ENCODE measurements at places on chromosomes 7 and 10.

DNA sequence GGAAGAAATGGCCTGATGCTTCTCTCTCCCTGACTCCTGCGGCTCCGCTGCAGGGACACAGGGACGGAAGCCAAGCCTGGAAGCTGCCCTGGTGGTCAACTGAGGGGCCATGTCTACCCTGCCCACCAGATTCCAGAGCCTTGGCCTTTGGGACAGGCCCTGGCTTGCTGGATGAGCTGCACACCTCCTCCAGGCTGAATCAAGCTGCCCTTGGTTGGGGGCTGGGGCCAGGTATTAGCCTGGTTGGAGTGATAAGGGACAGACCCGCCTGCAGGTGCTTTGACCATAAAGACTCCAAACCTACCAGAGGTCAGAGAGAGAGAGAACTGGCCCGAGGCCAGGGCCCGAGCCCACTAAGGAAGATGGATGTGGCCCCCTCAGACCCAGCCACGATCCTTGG, 30.1 kb downstream of the CRHR2 start:
- DNase-seq: no peak

DNA sequence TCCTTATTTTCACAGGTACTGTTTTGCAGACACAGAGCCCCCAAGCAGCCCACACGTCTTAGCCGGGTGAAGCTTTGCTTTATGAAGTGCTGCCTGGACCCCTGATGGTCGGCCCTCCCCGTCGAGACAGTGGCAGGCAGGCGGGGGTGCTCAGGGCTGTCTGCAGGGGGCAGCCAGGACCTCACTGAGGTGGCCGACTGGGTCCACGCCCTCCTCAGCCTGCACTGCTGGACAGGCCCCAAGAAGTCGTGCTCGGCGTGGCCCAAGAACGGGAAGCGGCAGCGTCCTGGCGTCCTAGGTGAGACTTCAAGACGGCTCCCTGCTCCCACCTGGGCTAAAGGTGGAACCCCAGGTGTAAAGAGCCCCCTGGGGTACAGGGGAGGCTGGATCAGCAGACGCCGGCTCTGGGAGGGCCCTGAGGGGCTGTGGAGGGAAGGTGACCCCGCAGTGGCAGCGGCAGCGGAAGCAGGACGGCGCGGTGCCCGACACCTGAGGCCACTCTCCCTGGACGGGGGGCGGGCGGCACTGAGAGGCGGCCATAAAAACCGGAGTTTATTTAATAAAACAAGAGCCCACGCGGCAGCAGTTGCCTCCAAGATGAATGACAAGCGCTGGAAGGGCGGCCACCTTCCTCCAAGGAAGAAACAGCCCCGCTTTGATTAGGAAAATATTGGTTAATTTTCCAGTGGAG, 179.4 kb downstream of the ELFN1 start:
- no peak for DNase-seq

GRCh38 chr7:55572378-55573233, at the start of gene VOPP1:
VOPP1 (minus strand) TSS chr7:55572502; CDS start chr7:55572324, 178 bp downstream.
- DNase-seq: peak; percentile 46

GRCh38 chr7:74061840-74062539, 21.6 kb upstream of the LIMK1 start:
- no peak for DNase-seq

DNA sequence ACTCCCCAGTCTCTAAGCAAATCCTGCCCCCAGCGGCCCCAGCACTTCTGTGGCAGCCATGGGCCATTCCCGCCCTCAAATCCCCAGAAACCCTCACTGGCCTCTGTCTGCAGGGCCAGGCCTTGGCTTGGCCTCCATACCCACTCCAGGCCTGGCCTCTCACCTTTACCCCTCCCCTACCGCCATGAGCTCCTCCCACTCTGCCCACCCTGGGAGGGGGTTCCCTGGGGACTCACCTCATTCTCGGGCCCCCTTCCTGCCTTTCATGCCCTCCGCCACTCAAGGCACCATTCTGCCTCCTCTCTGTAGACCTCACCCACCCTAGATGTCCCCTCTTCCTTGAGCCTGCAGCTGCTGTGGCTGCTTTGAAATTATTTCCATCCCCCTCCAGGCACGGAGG, 41.0 kb downstream of the PRF1 start:
- DNase-seq: no peak

- no peak for DNase-seq
Measured at GRCh38 chr7:32943252-32944030, 13.8 kb upstream of the FKBP9 start.

GRCh38 chr10:675532-675931, 13.9 kb downstream of the DIP2C start:
- DNase-seq: no peak

DNA sequence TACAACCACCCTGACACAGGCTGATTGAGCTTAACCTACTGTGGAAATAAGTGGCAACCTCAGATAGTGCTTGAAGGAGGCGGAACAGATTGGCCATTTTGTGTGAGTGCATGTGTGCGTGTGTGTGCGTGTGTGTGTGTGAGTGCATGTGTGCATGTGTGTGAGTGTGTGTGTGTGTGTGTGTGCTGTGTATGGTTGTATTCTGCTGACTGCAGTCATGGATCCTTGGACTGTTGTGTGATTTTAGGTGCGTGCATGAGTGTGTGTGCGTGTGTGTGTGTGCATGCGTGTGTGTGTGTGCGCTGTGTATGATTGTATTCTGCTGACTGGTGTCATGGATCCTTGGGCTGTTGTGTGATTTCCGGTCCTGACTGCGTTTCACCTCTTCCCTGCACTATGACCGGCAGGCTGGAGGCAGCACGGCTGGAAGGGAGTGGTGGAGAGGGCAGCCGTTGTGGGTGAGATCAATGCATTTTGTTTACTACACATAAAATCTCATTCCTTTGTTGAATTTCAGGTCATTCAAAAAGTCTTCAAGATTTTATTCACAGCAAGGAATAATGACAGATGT, 6.3 kb downstream of the IQCE start:
- DNase-seq: no peak

GRCh38 chr7:74220229-74220628, 10.4 kb downstream of the LAT2 start:
- DNase-seq: no peak

DNA sequence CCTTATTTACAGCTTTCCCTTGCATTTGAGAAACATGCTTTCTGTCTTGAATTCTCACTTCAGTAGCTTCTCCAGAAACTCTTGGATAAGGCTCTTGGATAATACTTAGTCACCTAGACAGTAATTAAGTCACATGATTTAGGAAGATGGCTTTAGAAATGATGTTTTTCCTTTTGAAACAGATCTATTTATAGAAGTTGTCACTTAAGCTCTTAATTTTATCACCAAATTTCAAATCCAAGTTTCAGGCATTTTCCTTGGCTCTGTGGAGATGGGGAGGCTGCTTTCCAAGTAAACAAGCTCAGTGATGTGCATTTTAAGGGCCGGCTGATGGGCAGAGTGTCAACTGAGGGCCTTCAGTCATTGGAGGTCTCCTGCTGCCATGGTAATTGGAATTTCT, 130.3 kb downstream of the SRI start:
- no peak for DNase-seq

GRCh38 chr7:111833466-111833865, 271.2 kb upstream of the IMMP2L start:
- no peak for DNase-seq

DNA sequence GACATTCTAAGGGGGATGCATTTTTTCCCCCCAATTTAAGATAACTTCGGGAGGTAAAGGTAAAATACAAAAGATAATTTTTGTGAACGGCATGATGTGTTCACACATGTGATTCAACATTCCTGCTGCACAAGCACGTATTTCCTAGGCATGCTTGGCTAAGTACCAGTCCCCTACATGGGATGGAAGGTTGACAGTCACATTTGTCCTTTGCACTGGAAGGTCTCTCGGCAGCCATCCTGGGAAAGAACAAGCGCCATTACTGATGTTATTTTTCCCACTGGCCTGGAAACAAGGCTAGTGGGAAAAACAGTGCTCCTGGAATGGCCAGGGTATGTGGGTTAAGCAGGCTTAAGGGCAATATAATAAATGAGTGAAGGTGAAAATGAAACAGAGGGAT, 276.2 kb upstream of the AOAH start:
- DNase-seq: no peak

DNA sequence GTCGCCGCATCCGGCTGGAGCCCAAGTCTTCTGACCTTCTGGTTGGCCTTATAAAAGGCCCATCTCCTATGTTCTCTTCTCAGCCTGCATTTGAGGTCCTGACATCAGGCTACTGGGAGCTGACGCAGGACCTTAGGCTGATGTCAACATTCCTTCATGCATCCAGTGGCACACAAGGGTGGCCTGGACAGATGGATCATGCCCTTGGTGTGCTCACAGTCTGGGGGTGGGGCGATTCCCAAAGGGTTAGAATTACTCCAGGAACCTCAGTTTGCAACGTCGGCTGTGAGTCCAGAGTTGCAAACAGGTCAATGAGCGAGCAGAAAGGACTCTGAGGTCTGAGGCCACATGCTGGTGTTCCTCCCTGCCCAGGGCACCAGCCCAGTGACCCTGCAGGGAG, 8.2 kb upstream of the CLIP2 start:
- no peak for DNase-seq

DNA sequence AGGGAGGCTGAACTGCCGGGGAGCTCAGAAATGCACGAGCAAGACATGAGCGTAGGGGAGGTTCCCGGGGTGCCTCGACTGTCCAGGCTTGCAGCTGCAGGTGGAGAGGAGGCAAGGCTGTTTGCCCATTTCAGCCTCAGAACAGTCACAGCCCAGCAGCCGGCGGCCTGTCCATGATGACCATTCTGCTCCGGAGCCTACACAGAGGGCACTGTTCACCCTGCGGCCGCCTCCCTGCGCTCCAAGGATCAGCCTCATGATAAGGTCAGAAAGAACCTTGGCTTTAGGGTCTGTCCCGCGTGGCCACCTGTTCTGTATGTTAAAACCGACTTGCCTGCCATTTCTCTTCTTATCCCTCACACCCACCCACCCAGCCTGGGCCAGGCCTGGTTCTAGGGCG, 21.9 kb upstream of the CFAP46 start:
- no peak for DNase-seq

DNA sequence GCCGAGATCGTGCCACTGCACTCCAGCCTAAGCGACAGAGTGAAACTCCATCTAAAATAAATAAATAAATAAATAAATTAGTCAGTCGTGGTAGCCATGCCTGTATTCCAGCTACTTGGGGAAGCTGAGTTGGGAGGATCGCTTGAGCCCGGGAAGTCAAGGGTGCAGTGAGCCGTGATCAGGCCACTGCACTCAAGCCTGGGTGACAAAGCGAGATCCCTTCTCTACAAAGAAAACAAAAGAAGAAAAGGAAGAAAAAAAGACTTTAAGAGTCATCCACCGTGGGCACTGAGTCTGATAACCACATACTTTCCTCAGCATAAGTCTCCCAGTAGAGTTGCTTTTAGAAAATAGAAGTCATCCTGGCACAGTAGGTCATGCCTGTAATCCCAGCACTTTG, 2.6 kb downstream of the TMEM254 start:
- DNase-seq: no peak

GRCh38 chr7:74299401-74299800, 10.2 kb downstream of the CLIP2 start:
- no peak for DNase-seq

- DNase-seq: no peak
Measured at GRCh38 chr10:112002206-112002605, 181.4 kb downstream of the GPAM start.

DNA sequence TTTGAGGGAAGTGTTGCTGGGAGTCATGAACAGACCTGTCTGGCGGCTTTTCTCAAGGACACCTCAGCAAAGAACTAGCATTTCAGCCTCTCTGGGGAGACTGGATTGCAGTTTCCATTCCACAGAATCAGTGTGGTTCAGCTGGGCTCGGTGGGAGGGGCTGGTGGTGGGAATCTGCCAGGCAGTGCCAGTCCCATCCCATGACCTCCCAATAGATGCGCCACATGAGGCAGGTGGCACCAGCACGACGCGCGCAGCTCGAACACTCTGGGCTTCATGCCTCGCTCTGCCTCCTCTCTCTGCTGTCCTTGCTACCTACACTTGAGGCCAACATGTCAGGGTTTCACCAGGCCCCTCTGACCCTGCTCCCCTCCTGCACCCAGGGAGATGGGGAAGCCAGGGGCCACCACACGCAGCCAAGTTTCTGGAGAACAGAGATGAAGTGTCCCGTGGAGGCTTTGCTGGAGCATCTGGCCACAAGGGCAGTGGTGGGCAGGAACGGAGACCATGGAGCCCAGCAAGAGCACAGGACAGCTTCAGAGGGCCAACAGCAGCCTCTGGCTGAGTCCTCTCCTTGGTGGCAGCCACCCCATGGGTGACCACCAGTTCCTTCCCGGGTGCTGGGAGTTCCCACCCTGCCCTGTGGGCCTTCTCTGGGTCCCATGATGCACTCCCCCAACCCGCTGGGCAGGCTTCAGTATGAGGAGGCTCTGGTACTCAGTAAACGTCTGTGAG, 2.3 kb downstream of the NACAD start:
- DNase-seq: no peak

GRCh38 chr7:1742555-1743303, 72.7 kb downstream of the ELFN1 start:
- no peak for DNase-seq

DNA sequence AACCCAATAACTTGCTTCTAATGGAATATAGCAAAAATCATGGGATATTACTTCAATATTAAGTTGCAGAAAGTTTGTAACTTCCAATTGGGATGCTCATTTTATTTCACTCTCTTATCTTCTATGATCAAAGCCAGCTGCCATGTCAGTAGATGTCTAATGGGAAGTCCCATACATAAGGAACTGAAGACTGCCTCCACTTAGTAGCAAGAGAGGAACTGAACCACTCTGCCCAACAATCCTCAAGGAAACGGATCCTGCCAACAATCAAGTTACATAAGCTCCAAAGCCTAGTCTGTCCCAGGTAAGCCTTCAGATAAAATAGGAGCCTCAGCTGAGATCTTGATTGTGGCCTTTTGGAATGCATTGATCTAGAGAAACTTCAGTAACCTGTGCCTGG, 431.5 kb upstream of the PCDH15 start:
- no peak for DNase-seq

DNA sequence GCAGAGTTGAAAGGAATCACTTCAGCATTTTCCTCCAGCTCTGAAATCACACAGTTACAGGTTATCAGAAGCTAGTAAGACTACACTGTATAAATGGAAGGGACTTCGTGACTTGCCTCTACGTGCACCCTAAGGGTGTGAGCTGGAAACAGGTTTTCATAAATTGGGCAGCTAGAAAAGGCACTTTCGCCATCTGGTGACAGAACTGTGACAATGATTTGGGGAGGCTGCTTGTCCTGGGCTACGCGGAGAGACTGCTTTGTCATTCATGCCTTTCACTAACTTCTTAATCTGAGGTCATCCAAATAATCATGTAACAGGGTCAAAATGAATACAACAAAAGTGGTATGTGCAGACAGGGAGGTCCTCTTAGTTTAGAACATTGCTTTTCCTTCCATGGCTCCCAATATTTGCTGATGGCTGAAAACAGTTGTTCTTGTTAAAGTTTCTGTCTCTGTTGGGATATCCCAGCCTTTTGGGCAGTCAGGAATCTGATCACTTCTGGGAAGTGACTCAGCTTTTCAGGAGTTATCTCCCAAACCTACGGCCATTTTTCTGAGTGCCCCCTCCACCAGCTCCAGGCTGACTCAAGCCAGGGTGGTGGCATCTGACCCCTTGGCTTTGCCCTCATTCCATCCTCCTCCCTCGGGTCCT, 17.8 kb downstream of the VWC2 start:
- DNase-seq: peak; percentile 40

- no peak for DNase-seq
Measured at GRCh38 chr10:31883397-31883796, 45.2 kb downstream of the ARHGAP12 start.

GRCh38 chr7:148815612-148816011, 68.5 kb downstream of the EZH2 start:
- no peak for DNase-seq

- DNase-seq: no peak
Measured at GRCh38 chr10:65628493-65629139, 1297.2 kb upstream of the LRRTM3 start.
